HFF-Myc (cell line): ENCODE measurements at places on chromosomes 11 and 22.

DNA sequence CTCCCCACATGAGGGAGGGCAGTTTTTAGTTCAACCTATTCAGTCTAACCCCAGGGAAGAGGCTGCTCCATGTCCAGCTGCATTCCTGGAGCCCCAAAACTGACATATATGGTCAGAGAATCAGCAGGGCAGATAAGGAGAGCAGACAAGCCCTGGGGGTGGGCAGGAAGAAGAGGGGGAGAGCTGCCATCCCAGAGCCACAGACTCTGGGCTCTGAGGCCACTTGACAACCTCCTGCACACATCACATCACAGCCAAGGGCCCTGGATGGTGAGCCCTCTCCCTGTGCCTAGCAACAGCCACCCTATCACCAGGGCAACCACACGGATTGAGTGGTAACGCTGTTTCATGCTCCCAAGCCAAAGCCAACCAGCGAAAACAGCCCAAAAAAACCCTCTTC, 3.1 kb downstream of the ARHGAP1 start:
- no peak for DNase-seq

- no peak for DNase-seq
Measured at GRCh38 chr11:88367310-88367709, 29.8 kb upstream of the CTSC start.

DNA sequence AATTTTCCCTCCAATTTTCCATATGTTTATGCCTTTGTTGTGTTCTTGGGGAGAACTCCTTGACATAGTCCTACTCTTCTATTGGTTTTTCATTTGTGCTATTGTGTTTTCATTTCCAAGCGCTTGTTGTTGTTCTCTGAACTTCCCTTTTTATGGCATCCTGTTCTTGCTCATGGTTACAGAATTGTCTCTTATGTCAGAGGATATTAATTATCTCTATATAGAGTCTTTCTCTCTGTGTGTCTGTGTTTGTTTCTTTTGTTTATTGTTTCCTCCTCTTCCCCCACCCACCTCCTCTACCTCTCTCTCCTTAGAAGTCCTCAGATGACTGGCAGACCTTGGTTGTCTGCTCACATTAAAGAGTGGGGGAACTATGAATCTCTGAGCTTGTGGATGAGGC, 69.9 kb downstream of the HORMAD2 start:
- no peak for DNase-seq

- DNase-seq, result no peak
Measured at GRCh38 chr22:47396105-47396504, 633.7 kb downstream of the TBC1D22A start.

DNA sequence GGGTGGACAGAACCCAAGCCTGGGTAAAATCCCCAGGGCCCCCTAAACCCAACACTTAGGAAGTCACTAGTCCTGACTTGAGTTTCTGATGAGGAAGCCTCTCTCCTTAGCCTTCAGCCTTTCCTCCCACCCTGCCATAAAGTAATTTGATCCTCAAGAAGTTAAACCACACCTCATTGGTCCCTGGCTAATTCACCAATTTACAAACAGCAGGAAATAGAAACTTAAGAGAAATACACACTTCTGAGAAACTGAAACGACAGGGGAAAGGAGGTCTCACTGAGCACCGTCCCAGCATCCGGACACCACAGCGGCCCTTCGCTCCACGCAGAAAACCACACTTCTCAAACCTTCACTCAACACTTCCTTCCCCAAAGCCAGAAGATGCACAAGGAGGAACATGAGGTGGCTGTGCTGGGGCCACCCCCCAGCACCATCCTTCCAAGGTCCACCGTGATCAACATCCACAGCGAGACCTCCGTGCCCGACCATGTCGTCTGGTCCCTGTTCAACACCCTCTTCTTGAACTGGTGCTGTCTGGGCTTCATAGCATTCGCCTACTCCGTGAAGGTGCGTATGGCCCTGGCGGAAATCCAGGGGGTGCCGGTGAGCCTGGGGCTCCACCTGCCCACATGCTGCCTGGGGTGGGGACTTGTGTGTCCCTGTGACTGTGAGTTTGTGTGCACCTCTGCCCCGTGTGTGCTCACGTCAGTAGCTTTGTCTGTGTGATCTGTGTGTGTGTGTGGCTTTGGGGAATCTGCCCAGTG, at the start of gene IFITM1:
Gene IFITM1, plus strand, starts transcription at position 254 of the 767 bp plus-strand sequence. Its CDS starts 131 bp downstream, at position 385.
- DNase-seq, result peak; percentile 80

DNA sequence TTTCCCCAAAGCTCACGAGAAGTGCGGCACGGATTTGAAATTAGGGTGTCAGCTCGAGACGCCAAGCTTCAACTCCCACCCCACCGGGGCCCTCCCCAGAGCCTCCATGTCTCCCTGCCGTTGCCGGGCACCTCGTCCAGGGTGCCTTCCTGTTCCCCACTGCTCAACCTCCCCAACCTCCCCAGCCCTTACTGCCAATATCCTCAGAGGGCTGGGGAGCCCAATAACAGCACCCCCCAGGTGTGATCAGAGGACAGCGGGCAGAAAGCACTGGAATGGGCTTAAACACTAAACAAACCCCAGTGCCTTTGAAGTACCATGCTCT, 1336.4 kb downstream of the TBC1D22A start:
- no peak for DNase-seq

DNA sequence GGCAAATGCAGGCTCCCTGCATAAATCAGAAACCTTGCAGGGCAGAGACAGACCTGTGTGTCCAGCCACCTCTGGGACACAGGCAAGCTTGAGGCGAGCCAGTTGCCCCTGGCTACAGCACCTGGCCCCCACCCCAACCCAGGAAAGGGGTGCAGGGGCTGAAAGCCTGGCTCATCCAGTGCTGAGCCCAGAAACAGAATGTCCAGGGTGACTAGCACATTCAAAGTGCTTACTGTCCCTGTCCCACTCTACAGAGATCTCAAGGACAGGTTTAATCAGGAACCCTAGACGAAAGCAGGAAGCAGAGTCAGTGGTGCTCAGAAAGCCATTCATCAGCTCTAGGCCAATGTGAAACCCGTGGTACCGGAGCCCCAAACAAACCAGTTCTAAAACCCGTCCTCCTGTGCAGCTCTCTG, 31.9 kb downstream of the PLEKHA7 start:
- no peak for DNase-seq

GRCh38 chr11:72354356-72355115, 79.8 kb downstream of the CLPB start:
- no peak for DNase-seq

GRCh38 chr22:46843821-46844255, 81.4 kb downstream of the TBC1D22A start:
- DNase-seq, result no peak

GRCh38 chr11:33264926-33265325, 7.7 kb downstream of the HIPK3 start:
- no peak for DNase-seq

DNA sequence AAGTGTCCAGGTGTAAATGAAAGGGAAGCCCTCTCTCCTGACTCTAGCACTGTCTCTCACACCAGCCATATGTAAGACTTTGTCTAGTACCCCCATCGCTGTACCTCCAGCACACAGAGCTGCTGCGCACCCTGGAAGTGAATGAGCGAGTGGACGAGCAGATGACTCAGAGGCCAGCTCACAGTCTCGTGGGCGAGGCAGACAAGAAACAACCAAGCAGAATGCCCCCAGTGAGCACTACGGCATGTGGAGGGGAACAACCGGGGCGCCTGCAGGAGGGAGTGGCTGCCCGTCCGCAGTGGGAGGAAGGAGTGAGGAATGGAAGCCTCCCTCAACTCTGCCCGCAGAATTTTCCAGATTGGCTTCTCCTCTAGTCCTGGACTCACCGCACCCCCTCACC, 46.4 kb downstream of the MCM5 start:
- peak; percentile 47 for DNase-seq
